GM23248 (cell line): ENCODE measurements at places on chromosomes 1 and 21. TPM values are rescaled to one million over a fixed set of nuclear protein-coding genes. Genes with fewer than 3 reads are reported as not detected.
A peak's percentile ranks its signal among the peaks of the same experiment; 100 is the strongest.

Gene SLC22A15
- polyA plus RNA-seq: 5.7 and 6.3 TPM in 2 replicates

- DNase-seq: peak; percentile 96
These were observed 18.7 kb downstream of the C1orf198 start for GRCh38 chr1:230849451-230850224.

GRCh38 chr1:192535916-192536664, 39.5 kb upstream of the RGS1 start:
- no peak for DNase-seq

- DNase-seq: no peak
These were observed 384.2 kb upstream of the DUSP10 start for GRCh38 chr1:222126052-222126451.

GRCh38 chr21:43864962-43865539, at the start of gene AGPAT3:
AGPAT3 (plus strand) TSS chr21:43865223; CDS start chr21:43959682, 94,459 bp downstream.
- DNase-seq: peak; percentile 51

- DNase-seq: peak; percentile 75
These were observed 183.6 kb upstream of the RUNX1 start for GRCh38 chr21:35232545-35233176.

- no peak for DNase-seq
These were observed 43.2 kb downstream of the ECE1 start for GRCh38 chr1:21246905-21247642.

GRCh38 chr1:89844241-89844807, 23.5 kb downstream of the LRRC8D start:
- peak; percentile 44 for DNase-seq

Gene KPRP
- 9.9 and 10.4 TPM in 2 replicates for polyA plus RNA-seq
